ENCODE measurements at places on chromosomes 5 and 9.

- no peak for DNase-seq
Observed at GRCh38 chr9:81335879-81336421, 353.4 kb downstream of the TLE1 start.

DNA sequence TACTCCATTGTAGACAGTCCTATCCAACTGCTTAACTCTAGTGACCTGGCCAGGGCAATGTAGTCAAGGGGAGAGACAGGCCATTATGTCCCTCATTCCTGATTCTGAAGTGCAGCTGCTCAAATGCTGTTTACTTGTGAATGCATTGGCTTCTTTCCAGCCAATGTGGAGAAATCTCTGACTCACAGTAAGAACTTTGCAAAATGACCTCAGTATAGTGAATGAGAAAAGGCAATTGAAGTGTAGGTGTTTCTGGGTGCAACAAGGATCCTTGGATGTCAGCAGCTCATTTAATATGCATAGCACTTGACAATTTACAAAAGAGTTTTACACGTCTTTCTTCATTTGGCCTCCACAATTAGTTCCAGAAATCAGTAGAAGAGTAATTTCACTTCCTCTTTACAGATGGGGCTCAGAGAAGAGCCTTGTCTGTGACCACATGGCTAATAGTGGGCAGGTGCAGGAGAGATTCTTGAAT, 367.2 kb downstream of the OSTF1 start:
- no peak for DNase-seq

GRCh38 chr9:129549684-129550083, 71.2 kb downstream of the C9orf50 start:
- no peak for DNase-seq

DNA sequence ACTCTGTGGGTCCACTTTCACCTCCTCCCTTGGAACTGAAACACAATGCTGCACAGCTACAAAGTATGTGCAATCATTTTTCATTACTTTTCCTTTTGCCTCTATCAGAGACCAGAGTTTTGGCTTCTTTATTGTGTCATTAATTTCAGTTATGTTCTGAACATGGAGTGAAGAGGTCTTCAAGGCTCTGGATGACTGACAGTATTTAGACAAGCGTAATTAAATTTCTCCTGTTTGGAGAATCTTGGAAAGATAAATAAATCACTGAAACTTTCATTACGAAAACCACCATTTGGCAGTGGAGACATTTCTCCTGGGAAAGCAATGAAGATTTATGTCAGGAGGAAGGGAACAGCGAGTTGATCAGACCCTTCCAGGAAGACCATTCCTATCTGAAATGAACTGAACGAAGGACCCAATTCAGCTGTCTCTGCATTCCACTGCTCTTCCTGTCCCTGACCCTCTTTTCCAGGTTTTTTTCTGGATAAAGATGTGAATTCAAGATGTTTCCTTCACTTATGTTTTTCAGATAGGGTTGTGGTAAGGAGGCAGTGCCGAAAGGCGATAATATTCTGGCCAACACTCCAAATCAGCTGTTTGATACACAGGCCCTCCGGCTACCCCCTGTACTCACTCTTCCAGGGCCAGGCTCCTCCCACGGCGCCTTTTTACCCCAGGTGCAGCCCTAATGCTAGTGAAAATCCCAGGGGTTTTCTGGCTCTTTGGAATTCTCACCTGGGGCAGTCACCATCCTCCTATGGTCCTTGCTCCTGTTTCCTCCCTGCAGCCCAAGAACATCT, 77.2 kb upstream of the OSMR start:
- no peak for DNase-seq

GRCh38 chr9:18319918-18320445, 154.0 kb upstream of the ADAMTSL1 start:
- no peak for DNase-seq

DNA sequence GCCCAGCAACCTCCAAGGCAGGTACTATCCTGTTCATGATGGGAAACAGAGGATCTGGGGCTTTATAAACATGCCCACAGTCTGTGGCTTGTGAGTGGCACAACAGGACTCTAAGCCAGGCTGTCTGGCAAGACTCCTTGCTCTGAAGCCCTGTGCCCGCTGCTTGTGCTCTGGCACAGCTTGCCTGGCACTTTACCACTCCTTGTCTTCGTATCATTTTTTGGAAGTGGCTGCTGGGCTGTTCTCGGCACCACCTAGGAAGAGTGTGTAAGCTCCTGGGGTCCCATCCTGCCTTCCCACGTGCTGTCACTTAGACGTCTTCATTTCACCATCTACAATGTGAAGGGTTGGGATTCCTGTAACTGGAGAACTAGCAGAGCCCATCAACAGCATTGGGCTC, 59.3 kb upstream of the GLRX start:
- DNase-seq: no peak

DNA sequence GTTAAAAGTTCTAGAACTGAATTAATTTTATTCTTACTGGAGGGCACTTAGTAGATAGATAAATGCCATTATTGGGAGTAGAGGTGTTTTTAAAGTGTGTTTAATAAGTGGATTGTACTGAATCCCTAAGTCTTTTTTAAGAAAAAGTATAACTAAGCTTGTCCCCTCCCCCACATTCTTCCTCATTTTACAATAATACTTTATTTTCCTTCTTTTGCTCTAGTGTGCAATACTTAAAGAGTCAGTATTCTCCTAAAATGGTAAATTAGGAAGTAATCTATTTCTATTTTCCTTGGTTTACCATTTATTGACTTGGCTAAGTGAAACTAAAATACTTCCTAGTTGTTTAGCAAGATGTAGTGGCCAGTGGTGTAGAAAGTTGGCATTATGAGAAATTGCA, 11.6 kb downstream of the UBLCP1 start:
- no peak for DNase-seq

- DNase-seq: no peak
Observed at GRCh38 chr9:121741228-121741918, 89.9 kb downstream of the DAB2IP start.

GRCh38 chr5:118017536-118017935, 970.8 kb downstream of the DTWD2 start:
- no peak for DNase-seq
